Adipocyte (in vitro differentiated cells): ENCODE measurements at places on chromosomes 16 and 17.

DNA sequence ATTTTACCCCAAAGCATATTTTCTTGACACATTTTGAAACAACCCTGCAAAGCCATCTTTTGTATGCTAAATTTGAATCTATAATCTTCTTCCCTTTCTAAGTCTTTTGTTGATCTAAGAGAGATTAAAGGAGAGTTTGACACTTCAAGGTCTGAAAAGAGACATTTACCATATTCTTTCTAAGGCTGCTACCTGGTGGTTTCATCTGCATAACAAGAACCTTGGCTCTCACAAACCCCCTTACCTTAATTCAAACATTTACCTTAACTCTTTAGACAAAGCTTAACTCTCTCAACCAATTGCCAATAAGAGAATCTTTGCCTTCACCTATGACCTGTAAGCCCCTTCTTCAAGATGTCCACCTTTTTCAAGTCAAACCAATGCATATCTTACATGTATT lies 1143.6 kb downstream of the CDH11 start:
- no peak for DNase-seq

GRCh38 chr16:35146723-35147458 lies 1687.5 kb downstream of the TP53TG3F start:
- DNase-seq: no peak

DNA sequence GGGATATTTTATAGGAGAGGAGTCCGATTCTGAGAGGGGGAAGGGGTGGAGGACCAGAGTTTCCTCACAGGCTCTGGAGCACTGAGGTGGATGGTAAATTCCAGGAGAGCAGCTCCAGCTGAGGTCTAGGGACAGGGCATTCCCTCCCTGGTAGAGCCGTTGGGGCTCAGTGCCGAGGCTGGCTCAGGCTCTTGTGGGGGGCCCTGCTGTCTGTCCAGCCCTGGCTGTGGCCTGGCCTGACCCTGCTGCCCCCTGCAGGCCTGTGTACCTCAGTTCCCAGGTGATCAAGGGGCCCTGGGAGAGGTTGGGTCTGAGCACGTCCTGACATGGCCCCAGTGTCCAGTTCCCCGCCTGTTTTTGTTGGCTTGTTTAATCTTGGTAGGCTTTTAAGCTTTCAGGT lies 16.8 kb downstream of the ZNF750 start:
- no peak for DNase-seq

DNA sequence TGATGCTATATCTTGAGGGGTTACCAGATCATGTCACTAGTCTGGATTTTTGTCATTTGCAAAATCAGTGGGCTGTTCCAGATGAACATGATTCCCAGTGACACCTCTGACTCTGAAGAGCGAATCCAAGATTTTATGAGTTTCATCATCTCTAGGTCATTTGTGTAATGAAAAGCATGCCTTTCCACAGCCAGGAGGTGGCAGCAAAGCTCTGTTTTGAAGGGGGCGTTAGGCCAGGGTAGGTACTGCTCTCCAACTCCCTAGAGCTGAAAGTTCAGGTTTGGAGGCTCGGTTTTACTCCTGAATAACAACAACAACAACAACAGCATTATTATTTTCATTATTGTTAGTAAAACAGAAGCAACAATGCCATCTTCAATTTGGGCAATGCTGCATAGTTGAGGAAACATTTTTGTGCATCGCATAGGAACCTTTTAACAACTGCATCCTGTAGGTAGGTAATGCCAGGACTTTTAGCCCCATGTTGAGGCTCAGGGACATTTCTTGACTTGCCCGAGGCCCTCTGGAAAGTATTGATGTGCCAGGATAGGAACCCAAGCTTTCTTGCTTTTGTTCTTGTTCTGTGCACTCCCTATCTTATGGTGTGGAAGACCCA lies 77.0 kb downstream of the MYH13 start:
- DNase-seq: peak; percentile 78

DNA sequence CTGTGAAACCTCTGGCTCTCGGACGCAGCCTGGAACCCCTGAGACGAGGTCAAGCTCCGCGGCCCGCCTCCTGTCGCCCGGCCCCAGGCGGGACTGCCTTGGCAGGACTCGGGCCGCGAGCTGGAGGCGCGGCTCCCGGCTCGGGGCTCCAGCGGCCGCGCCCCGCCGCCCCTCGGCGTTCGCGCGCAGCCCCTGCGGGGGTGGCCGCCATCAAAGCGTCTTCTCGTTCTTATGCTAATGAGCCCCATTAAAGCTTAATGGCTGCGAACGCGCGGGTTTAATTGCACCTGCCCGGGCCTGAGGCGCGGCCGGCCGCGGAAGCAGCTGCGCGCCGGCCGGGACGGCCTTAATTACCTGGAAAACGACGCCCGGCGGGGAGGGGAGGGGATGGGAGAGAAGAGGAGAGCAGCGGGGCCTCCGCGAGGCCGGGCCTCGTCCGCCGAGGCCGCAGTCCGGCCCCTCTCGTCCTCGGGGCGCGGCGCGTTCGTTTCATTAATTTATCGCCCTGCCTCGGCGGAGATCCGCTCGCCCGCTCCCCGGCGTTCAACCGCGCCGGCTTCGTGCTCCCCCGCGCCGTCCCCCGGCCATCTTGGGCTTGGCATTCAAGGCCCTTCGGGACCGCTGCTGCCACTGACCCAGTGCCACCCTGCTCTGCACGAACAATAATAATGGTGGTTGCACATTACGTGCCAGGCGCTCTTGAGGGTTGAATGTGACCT lies 19.2 kb downstream of the RAI1 start:
- DNase-seq: peak; percentile 46

DNA sequence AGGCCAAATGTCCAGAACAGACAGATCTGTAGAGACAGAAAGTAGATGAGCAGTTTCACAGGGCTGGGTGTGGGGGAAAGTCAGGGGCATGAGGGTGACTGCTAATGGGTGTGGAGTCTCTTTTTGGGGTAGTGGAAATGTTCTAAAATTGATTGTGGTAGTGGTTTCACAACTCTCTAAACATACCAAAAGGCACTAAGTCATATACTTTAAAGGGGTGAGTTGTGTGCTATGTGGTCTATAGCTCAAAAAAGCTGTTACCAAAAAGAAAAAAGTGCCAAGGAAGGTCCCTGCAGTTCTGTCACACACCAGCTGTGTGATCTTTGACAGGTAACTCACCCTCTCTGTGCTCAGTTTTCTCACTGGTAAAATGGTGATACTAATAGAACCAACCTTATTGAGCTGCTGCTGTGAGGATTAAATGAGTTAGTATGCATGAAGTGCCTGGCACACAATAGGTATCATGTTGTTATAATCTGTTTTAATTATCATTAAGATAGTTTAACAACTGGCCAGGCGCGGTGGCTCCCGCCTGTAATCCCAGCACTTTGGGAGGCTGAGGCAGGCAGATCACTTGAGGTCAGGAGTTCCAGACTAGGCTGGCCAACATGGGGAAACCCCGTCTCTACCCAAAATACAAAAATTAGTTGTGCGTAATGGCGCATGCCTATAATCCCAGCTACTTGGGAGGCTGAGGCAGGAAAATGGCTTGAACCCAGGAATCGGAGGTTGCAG lies 10.3 kb downstream of the ITGAX start:
- no peak for DNase-seq

- no peak for DNase-seq
Observed at GRCh38 chr17:42886283-42887176, 14.1 kb upstream of the G6PC1 start.

DNA sequence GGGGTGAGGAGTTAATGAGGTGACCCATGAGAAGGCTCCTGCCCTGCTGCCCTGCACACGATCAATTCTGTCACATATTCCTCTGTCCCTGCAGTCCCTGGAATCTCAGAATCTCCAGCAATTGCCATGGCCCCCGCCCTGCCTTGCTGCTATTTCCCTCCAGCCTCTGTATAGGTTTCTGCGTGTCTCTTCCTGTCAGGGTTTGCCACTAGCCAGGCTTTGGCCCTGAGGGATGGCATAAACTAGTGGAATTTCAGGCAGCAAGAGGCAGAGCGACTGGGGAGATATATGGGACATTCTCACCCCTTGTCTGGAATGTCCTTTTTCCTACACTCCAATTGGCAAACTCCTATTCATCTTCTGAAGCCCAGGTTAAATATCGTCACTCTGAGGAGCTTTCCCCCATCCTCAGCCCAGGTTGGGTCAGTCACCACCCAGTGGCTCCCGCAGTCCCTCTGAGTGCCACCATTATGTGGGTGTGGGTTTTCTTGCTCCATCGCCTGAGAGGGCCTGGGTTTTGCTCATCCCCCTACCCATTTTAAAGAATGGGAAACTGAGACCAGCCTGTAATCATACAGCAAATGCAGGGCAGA lies 15.5 kb upstream of the NATD1 start:
- no peak for DNase-seq

DNA sequence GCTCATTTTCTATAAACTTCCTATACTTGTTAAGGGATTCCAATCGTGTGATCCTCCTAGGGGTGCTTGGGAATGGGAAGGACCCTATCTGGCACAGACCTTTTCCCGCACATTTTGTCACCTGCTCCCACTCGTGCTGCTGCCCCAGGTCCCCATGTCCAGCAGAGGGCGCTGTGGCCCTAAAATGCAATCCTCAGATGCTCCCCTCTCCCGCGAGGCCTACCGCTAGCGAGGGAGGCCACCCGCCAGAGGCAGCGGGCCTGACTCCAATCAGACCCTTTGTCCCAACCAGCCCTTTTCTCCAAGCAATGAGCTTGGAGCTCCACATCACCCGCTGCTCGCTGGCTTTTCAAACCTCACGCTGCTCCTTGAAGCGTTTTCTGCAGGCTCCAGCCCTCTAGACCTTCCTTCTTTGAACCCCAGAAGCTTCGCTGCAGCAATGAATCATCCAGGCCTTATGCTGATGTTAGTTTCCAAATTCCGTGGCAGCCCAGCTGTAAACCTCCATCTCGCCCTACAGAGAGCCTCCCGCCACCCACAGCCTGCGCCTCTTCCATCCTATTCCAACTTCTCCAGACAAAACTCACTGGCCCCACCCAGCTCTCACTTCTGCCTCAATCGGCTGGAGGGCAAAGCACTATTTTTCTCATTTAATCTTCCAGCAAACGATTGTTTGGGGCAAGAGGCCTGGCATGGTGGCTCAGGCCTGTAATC lies 23.6 kb upstream of the FZD2 start:
- peak; percentile 98 for DNase-seq

DNA sequence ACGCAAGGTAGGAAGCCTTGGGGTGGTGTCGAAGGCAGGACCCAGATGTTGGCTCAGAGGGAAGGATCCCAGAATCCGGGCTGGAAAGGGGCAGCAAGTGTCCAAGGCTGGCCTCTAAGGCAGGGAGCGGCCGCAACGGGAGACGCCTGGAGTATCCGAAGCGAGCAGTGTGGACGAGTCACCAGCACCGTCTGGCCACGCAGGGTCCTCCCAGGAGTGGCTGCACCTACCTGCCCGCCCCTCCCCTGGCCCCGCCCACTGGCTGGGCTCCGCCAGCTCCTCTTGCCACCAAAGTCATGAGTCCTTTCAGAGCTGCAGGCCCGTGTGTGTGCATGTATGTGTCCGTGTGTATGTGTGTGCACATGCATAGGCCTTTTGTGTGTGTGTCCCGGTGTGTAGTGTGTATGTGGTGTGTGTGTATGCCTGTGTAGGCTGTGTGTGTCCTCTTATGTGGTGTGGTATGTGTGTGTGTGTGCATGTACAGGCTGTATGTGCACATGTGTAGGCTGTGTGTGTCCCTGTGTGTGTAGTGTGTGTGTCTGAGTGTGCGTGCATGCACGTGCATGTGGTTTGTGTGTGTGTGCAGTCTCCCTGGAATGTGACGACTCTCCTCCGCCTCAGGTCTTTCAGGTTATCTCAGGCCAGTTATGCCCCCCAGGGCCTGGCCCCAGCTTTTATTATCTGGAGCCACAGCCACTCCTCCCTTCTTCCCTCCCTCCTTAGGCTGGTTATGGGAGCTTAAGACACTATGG lies at the start of gene PRSS8:
PRSS8 (minus strand) TSS at position 193 of the 752 bp plus-strand sequence. CDS start 229 bp downstream, outside the sequence.
- no peak for DNase-seq

DNA sequence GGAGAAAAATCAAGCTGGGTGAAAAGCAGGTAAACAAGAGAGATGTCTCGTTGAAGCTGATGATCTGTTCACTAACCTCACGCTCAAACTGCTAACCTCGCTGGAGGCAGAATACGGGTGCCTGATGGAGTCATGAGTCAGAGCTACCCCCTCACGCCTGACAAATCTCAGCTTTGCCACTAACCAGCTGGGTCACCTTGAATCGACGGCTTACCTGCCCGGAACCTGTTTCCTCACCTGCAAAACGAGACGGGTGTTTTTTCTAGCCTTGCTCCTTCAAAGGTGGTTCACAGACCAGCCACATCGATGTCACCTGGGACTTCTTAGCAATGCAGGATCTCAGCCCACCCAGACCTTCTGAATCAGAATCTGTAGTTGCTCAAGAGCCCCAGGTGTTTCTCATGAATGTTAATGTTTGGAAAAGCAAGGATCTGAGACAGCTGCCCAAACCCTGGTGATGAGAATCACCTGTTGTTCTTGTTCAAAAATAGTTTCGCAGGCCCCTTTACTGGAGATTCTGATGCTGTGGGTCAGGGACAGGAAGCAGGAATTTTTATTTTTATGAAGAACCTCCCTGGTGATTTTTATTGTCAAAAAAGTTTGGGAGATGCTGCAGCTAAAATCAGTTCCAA lies 56.9 kb downstream of the MARCHF10 start:
- no peak for DNase-seq

DNA sequence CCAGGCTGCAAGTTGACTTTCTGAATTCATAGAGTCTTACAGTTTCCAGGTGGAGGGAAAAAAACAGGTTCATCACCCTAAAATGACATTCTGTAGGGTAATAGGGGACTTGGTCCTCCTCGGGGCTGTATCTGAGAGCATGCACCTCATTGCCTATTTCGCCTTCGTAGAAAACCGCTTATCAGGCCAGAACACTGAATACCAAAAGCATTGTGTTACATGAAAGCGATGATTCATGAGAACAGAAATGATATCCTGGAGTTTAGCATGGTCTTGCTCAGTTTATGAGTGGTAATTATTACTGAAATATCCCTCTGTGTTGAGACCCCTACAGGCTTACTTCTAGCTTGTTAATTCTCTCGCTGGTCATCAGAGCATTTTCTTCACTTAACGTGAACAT lies 61.4 kb upstream of the ARHGAP44 start:
- peak; percentile 40 for DNase-seq

- peak; percentile 93 for DNase-seq
Observed at GRCh38 chr17:38508954-38509771, 80.9 kb downstream of the ARHGAP23 start.

DNA sequence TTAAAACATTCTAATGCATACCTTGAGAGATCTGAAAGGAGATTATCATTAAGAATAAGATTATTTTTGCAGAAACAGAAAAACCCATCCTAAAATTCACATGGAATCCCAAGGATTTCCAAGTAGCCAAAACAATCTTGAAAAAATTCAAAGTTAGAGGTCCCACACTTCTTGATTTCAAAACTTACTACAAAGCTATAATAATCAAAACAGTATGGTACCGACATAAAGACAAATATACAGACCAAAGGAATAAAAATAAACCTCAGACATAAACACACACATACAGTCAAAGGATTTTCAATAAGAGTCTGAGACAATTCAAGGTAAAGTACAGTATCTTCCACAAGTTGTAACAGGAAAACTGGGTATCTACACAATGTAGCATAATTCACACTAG lies 16.2 kb downstream of the C16orf87 start:
- no peak for DNase-seq

- peak; percentile 58 for DNase-seq
Observed at GRCh38 chr16:89491238-89491869, 993 bp upstream of the ANKRD11 start.

DNA sequence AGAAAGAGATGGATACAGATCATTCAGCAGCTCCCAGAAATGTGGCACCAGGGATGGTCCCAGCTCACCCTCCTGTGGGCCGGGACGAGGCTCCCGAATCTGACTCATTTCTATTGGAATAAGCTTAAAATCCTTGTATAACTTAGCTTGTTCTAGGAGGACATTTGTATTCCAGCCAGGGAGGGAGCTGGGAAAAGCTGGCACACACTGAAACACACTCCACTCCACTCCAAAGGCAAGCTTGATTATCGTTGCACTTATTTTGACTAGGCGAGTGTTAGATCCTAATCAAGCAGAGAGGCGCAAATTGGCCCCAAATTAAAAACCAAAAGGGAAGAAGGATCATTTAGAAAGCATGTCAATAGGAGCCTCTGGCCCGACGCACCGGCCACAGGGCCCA lies 339.5 kb downstream of the HS3ST4 start:
- DNase-seq: no peak
